ENCODE measurements at places on chromosomes 1 and 21.

- DNase-seq, result peak; percentile 85
Measured at GRCh38 chr1:184388319-184388889, 1.6 kb downstream of the C1orf21 start.

- no peak for DNase-seq
Measured at GRCh38 chr1:219109424-219110018, 64.2 kb upstream of the LYPLAL1 start.

DNA sequence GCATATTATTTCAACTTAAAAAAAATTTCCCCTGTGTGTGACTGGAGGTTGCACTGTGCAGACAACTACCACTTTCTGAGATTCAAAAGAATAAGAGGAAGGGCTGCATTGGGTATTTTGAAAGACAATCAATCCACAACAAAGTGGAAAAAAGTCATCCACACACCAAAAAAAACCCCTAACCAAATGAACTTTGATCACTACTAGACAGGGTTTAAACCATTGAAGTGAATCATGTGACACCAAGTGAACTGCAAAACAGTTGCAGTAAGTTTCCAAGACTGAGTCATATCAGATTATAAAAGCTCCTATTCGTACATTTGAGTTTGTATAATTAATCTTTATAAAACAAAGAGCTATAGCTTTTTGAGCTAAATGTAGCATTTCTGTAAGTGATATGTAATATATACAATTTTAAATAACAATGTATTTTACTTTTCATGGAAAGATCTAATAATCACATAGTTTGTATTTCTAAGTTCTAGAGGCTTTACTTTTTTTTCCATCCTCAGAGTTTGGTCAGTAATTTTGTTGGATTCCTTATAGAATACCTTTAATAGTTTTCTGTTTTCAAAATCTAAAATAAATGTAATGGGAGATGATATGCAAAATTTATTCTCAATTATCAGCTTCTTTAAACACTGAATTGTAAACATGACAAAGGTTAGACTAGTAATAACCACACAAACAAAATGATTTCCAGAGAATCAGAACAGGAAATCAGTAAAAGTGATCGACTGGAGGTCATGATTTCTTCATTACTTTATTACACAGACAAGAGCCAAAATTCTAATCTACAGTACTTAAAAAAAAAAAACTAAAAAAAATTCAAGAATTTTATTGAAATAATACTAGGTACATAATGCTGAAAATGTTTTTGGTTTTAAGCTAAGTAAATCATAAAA lies 50.5 kb upstream of the GFI1 start:
- peak; percentile 16 for DNase-seq

DNA sequence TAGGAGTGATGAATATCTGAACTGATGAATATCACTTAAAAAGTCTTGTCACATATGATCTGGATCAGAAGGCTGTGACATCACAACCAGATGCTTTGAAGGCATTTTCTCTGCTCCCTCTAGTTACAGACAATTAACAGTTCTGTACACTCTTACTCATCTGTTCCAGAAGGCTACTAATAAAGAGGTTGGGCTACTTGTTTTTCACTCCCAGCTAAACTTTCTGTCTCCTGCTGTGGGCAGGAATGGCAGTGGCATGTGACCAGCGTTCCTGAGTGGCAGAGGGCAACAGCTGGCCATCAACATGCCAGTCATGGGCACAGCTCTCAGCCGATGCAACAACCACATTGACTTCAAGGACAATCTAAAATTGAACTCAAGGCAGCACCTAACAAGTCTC lies 66.7 kb downstream of the SLC45A1 start:
- no peak for DNase-seq

DNA sequence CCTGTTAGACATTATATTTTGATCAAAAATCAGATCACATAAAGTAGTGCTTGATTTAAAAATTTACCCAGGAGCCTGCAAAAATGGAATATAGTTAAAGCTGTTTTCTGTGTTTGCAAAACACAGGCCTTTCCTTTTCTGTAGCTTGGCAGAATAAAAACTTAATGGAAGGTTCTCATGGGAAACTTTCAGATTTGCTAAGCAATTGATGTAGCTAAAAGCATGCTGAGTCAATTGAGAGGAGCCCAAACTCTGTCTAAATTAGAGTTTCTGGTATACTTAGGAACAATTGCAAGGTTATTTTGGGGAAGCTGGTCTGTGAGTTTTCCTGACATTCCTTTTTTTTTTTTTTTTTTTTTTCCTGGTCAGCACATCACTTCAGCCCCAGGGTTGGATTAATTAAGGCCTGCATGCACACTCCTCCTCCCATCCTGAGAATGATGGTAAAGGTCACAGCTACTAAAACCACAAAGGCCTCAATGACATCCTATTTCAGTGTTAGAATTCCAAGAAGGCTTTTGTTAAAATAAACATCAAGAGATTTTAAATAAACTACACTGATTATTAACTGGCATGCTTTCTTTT lies 608.7 kb downstream of the PLPP3 start:
- DNase-seq, result peak; percentile 73

DNA sequence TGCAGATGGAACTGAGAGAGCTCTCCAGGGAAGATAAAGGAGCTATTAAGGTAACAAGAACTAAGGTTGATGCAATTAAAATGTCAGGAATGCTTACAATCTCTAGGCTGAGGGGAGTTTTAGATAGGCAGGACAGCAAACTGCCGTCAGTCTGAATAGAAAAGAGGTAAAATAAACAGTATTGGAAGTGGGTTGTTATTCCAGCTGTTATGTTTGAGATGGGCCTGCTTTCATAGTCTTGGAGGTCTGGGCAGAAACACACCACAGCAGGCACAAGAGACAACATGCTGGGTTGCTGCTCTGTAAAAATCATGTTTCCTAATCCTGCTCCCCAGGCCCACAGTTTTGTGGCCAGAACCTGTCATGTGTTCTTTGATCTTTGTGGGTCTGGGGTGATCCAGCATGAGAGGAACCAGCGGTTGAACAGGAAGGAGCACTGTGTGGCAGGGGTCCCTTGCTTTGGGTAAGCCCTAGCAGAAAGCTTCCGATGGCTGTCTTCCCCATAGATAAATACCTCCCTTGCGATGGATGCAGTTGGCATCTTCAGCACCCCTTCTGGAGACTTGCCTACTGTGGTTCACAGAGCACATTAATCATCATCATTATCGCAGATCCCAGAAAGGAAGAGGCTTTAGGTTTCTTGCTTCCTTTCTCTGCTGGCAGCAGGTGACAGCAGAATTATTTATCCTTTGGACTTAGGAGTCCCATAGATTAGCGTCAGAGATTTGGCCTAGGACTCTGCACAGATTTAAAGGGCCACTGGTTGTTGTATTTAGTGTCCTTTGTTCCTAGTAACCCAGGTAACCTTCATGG lies 97.1 kb downstream of the AK5 start:
- DNase-seq, result peak; percentile 19

DNA sequence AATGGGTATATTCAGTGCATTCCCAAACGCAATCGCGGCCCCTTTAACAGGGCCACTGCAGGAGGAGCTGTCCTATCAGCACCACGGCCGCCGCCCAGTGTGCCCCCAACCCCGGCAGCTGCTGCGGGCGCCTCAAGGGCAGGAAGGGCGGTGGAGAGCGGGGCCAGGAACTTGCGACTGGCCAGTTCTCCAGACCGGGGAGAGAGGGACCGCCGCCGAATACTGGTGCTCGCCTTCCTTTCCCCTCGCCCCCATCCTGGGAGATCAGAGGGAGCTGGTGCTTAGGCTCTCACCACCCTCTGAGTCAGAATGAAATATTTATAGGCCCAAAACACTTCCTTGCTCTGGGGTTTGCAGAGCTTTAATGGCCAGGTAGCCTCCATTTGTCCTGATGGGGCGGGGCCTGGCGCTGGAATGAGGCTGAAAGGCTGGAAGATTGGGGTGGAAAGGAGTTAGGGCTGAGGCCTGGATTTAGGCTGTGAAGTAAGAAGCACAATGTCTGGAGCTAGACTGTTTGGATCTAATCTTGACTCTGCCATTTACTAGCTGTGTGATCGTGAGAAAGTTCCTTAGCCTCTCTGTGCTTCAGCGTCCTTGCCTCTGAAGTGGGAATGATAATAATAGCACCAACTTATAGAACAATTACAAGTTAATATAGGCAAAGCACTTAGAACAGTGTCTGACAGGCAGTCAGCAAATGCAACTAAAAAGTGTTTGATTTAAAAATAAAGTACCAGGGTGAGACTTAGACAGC lies 75.5 kb downstream of the NAV1 start:
- DNase-seq, result no peak

DNA sequence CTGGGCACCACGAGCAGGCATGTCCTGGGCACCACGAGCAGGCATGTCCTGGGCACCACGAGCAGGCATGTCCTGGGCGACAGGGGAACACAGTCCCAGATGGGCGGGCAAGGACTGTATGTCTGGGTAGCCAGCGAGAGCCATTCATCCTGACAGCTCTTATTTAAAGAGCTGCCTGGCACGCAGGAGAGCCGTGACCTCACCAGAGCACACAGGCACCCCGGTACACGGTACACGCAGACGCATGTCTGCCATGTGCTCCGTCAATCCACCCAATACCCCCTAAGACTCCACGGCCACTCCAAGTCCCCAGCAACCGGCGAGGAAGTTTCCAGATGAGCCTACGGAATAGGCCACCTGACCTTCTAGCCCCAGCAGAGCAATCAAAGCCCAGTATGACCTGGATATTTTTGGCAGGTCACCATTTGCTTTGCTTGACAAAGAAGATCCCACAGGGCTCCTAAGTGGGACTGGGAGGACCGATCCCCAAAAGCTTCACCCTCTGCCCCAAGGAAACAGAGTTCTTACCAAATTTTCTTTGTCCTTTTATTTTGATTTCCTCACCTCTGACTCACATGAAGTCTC lies 51.7 kb downstream of the CASZ1 start:
- no peak for DNase-seq

GRCh38 chr21:25501996-25502665 lies 105.2 kb downstream of the MRPL39 start:
- no peak for DNase-seq

DNA sequence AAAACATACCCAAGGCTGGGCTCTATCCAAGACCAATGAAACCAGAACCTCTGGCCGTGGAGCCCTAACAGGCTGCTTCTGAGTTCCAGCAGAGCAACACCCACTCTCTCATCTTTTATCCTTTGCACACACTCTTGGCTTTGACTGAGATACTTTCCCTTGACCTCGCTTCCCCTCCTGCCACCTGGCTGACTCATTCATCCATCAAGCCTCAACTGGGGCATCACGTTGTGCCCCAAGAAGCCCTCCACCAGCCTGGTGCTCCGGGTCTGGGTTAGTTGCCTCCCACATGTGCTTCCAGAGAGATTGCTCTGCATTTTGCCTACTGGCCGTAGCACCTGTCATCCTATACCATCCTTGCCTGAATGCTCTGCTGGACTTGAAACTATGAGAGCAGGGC lies 34.5 kb upstream of the SERBP1 start:
- DNase-seq, result no peak

GRCh38 chr1:7553042-7553690 lies 217.9 kb upstream of the VAMP3 start:
- DNase-seq, result no peak

DNA sequence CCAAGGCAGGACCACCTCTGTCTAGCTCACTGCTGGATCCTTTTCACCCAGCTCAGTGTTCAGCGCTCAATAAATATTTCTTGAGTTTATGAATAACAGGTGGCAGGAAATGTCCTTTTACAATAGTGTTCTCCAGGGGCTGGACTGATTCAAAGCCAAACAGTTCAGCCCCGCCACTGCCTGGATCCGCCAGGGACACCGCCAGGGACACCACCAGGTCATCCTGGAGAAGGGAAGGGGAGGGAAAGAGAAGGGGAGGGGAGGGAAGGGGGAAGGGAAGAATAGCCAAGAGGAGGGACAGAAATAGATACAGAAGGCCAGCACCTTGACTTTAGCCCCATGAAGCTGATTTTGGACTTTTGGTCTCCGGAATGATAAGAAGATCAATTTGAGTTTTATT lies 255.6 kb downstream of the GRIK3 start:
- DNase-seq, result no peak

DNA sequence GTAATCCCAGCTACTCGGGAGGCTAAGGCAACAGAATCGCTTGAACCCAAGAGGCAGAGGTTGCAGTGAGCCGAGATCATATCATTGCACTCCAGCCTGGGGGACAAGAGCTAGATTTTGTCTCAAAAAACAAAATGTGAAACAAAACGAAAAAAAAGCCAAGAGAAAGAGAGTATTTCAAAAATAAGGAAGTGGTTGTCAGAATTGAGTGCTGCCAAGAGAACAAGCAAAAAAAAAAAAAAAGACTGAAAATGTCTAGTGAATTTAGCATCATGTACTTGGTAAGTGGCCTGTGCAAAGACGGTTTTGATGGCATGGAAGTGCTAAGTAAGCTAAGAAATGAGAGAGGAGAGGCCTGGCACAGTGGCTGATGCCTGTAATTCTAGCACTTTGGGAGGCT lies 14.3 kb downstream of the KPNA6 start:
- DNase-seq, result no peak

GRCh38 chr1:64917328-64917861 lies 49.0 kb downstream of the JAK1 start:
- peak; percentile 99 for DNase-seq

GRCh38 chr1:22412932-22413727 lies 38.5 kb upstream of the ZBTB40 start:
- peak; percentile 21 for DNase-seq

- peak; percentile 52 for DNase-seq
Measured at GRCh38 chr1:13808729-13809131, 108.7 kb downstream of the PRDM2 start.

DNA sequence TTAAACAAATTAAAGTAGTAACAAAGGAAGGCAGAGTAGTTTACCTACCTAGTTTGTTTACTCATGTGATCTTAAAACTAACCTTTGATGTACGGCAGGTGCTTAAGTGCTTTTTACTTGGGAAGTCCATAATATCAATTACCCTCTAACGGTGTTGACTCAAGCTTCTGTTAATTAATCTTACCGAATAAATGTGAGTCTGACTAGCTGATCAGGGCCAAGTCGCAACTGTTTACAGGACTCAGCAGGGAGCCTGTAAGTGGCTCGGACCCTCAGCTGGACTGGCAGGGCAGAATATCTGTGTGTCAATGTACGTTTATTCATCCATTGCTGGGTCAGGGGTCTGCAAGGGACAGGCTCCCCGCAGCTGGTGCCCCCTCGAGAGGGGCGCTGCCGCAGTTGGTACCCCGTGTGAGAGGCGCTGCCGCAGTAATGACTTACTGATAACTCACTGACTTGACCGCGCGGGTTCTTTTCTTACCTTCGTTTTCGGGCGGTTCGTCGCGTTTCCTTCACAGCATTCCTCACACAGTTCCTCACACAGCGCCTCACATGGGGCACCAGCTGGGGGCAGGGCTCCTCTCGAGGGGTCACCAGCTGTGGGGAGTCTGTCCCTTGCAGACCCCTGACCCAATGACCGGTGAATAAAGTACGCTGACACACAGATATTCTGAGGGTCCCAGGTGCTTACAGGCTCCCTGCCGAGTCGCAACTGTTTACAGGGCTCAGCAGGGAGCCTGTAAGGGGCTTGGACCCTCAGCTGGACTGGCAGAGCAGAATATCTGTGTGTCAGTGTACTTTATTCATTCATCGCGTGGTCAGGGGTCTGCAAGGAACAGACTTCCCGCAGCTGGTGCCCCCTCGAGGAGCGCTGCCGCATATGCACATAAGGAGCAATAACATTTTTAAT lies 3.0 kb downstream of the FMO1 start:
- peak; percentile 37 for DNase-seq

GRCh38 chr1:178502856-178503255 lies 6.1 kb upstream of the CLEC20A start:
- DNase-seq, result no peak

GRCh38 chr21:33543505-33544129 lies 779 bp downstream of the SON start:
- DNase-seq, result no peak

GRCh38 chr1:227934476-227935313 lies 13.0 kb downstream of the WNT9A start:
- peak; percentile 75 for DNase-seq

GRCh38 chr1:4768553-4768952 lies 114.1 kb downstream of the AJAP1 start:
- no peak for DNase-seq
